Cerebellar nuclear complex (tissue), 1 donor: ENCODE measurements at places on chromosomes 11 and 22.

GRCh38 chr22:30866811-30867271, 101.7 kb downstream of the MORC2 start:
- no peak for DNase-seq

- no peak for DNase-seq
Observed at GRCh38 chr11:121535129-121535796, 82.5 kb upstream of the SORL1-AS1 start.

GRCh38 chr11:83002053-83002452, 69.6 kb downstream of the RAB30 start:
- no peak for DNase-seq

DNA sequence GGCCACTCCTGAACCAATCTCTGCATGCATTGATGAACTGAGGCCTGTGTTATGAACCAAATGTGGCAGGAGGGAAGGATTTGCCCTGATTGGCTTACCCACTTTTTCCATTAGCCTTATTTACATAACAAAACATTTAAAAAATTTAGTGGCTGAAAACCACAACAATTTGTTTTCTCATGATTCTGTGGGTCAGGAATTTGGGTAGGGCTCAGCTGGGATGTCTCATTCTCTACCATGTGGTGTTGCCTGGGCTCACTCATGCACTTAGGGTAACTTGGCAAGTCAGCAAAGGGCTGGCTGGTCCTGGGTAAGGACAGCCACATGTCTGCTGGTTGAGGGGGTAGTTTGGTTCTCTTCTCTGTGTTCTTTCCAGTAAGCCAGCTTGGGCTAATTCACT, 35.1 kb upstream of the CYP2R1 start:
- no peak for DNase-seq
